ENCODE measurements at places on chromosomes 2 and 18.

DNA sequence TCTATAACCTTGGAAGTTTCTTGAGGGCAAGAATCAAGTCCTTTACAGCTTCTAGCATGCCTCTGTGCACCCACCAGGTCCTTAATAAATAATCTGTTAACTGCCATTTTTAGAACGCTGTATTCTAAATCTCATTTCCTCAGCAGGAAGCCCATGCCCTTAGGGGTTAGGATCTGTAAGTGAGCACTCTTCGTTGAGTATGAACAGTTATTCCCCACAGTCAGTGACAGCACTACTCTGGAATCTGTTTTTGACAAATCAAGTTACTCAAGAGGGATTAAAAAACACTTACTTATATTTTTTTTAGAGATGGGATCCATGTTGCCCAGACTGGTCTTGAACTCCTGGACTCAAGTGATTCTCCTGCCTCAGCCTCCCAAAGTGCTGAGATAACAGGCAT lies 14.6 kb downstream of the PAIP2B start:
- DNase-seq, result no peak

GRCh38 chr2:177084607-177085006 lies 128.0 kb upstream of the HNRNPA3 start:
- DNase-seq, result no peak

- DNase-seq, result peak; percentile 55
These were observed 101.9 kb downstream of the NOL4 start for GRCh38 chr18:34122724-34123334.

DNA sequence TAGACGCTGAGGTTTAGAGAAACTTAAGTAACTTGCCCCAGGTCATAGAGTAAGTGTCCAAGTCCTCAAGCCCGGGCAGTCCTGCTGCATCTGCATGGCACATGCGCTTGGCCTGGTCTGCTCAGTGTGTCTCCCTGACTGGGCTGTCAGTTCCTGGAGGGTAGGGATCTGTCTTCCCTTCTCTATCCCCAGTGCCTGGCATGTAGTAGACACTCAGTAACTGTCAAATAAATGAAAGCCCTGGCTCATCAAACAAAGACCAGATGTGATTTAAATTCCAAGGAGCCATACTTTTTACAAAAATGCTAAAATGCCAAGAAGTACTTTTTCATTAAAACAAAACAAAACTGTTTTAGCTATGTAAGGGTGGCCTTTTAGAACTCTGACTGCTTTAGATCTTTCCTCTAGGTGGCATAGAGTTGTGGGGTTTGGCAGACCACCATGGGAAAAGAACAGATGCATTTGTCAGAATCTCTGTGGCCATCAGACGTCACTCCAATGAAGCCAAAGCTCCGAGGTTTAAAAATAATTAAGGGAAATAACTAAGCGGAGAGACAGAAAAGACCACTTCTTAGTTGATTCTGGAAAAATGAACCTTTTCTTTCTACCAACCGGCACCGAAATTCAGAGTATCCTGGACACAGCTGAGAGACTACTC lies 34.0 kb downstream of the EPAS1 start:
- DNase-seq, result peak; percentile 81

GRCh38 chr2:223580951-223581350 lies 21.2 kb downstream of the SCG2 start:
- DNase-seq, result peak; percentile 26

DNA sequence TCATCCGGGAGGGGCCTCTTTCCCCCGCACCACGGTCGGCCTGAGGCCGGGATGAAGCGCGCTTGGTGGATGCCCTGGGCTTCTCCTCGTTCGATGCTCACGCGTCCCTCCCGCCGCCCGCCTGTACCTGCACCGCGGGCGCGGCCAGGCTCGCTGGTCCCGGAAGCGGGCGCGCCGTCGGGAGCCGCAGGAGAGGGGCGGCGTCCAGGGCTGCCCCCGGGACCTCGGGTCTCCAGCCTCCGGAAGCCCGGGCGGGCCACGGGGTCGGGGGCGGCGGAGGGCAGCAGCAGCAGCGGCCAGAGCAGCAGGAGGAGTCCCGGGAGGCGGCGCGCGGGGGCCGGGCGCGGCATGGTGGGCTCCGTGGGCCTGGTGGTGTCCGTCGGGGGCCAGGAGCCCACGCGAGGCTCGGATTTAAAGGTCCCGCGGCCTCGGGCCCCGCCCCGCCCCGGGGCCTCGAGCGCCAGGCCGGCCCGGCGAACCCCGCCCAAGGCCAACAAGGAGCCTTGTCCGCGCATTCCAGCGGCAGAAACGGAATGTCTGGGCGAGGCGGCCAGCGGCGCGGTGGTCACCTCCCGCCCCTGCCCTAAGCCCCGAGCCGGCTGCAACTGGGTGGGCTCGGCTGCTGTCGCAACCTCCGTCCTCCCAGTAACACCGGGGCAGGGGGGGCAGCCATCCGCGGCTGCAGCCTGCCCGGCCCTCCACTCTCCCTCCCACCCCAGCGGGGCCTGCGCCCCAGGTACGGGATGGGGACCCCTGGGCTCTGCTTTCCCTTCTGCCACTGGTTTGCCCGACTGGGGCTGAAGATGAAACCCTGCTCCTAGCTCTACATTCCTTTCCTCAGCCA lies at the start of gene MATN3:
Gene MATN3 (minus strand): TSS at position 387 of the 844 bp plus-strand sequence. CDS start 37 bp downstream, at position 350.
- DNase-seq, result peak; percentile 84

- DNase-seq, result no peak
These were observed 9.1 kb upstream of the COL3A1 start for GRCh38 chr2:188964976-188965546.

GRCh38 chr2:183630964-183631363 lies 506.7 kb downstream of the NUP35 start:
- no peak for DNase-seq

DNA sequence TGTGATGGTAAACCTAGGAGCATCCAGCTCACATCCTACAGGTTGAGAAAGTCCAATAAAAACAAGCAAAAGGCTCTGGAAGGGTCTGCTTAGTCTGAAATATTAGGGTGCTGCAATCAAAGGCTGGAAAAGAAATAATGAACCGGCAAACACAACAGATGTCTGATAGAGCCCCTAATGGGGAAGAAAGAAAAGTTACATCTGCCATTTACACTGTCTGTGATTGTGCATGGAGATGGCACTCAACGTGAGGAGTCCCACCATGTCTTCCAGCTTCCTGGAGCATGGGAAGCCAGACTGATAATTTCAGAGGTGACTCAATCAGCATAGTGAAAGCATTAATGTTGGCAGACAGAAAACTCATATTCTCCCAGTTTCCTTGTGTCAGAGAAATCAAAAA lies 307.8 kb downstream of the EPHA4 start:
- DNase-seq, result no peak

DNA sequence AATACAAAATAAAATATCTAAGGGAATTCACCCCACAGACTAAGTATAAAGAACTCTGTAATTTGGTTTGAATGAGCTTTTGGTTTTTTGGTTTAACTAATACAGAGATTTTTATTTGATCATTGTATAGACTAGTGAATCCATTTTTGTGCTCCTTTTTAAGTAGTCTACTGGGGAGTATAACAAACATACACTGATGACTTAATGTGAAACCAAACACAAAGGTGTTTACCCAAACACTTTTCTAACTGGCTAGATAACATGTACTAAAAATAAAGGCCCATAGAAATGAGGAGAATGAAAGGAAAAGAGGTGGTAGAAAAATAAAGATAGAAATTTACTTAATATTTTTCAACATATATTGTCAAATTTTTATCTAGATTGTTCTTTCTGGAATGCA lies 146.0 kb downstream of the NRXN1 start:
- no peak for DNase-seq

- DNase-seq, result no peak
These were observed 945.7 kb upstream of the LRRTM1 start for GRCh38 chr2:81250270-81250669.

DNA sequence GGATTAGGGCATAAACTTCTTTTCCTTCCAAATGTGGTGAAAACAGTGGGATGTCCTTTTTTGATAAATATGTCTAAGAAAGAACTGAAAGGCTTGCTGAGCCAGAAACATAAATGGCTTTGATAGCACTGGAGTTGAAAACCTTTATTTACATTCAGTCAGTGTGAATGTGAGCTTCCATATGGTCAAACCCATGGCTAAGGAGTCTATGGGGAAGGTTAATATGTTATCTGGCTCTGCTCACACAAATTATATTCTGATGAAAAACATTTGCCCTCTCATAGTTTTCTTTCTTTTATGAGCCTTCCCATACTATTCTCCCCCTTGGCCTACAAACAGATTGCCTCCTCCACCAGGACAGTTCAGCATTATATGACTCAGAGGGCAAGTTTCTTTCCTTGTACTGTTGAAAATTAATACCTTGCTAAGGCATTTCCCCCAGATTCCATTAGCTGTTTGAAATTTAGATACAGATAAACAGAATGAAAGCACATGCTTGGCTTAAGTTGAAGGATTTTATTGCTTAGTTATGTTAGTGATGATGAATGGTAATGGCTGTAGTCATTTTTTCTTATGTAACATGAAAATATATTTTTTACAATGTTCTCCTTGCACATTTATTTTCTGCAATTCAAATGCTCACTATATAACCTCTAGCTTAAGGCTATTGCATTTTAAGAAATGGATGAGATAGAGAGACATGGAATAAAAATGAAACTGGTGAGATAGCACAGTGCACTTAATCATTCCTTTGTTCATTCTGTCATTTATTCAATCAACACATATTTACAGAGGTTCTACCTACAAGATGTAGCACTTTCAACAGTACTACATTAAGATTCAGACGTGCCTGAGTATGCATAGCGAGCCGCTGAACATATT lies 544.1 kb downstream of the LRRTM4 start:
- no peak for DNase-seq

- no peak for DNase-seq
These were observed 58.6 kb upstream of the DOCK10 start for GRCh38 chr2:225100856-225101294.

GRCh38 chr2:150075831-150076230 lies 411.6 kb downstream of the RND3 start:
- DNase-seq, result no peak

DNA sequence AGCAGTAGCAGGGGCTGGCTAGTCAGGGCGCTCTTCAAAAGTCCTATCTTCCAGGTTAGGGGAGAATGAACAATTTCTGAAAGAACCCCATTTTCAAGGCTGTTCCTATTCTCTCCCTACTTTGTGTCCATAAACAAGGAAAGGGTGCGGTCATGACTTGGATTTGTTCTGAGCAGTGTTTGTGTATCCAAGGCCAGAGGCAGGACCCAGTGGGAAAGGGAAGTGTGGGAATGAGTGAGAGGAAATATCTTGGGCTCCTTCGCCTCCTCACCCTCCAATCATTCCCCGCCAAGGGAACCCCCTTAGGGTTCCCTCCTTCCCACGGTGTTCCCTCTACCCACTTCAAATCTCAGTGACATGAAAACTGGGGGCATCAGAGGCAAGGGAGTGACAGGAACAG lies 25.5 kb upstream of the SPTBN1 start:
- no peak for DNase-seq

- DNase-seq, result no peak
These were observed 523.1 kb downstream of the PLCL1 start for GRCh38 chr2:198327526-198327925.

DNA sequence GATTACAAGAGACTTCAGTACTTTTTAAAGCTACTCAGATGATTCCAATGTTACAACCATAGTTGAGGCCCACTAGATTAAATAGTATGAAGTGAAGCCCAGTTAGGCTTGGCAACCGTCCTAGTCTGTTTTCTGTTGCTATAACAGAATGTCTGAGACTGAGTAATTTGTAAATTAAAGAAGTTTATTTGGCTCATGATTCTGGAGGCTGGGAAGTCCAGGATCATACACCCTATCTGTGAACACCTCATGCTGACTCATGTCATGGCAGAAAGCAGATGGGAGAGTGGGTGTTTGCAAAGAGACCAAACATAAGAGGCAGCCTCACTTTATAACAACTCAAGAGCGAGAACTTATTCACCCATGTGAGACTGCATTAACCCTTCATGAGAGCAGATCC lies 63.1 kb downstream of the CCDC150 start:
- DNase-seq, result no peak

DNA sequence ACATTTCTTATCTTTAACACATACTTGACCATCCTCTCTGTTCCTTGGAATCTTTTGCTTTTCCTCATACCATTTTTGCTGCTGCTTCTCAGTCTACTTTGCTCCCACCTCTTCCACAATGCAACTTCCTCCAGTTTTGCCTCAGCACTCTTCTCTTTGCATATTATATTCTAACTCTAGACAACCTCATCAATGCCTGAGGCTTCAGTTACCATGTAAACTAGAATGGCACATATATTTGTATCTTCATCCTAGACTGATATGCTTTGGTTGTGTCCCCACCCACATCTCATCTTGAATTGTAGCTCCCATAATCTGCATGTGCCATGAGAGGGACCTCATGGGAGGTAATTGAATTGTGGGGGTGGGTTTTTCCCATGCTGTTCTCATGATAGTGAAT lies 55.9 kb upstream of the STAM2 start:
- DNase-seq, result no peak

DNA sequence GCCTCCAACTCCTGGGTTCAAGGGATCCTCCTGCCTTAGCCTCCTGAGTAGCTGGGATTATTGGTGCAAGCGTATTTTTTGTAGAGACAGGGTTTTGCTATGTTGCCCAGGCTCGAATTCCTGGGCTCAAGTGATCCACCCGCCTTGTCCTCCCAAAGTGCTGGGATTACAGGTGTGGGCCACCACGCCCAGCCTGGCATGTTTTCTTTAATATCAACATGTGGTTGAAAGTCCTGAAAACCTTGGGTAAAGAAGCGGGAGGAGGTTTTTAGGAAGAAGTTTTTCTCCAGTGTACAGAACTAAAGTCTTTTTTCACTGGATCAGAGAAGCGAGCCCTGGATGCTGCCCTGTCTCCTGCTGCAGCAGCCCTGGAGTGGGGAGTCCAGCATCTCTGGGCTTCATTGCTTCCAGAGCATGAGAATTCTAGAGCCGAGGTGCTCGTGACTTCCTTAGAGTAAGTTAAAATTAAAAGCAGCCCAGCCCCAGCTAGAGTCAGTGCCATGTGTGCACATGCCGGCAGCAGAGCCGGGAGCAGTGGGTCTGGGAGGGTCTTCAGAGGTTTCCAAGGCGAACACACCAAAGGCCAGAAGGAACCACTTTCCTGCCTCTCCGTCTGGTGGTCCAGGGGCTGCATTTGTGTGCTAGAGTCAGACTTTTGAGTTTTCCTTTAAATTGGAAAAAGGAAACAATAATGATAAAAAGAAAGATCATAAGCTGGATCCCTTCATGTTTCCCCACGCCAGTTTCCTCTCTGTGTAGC lies 31.2 kb downstream of the ITGB1BP1 start:
- DNase-seq, result no peak

DNA sequence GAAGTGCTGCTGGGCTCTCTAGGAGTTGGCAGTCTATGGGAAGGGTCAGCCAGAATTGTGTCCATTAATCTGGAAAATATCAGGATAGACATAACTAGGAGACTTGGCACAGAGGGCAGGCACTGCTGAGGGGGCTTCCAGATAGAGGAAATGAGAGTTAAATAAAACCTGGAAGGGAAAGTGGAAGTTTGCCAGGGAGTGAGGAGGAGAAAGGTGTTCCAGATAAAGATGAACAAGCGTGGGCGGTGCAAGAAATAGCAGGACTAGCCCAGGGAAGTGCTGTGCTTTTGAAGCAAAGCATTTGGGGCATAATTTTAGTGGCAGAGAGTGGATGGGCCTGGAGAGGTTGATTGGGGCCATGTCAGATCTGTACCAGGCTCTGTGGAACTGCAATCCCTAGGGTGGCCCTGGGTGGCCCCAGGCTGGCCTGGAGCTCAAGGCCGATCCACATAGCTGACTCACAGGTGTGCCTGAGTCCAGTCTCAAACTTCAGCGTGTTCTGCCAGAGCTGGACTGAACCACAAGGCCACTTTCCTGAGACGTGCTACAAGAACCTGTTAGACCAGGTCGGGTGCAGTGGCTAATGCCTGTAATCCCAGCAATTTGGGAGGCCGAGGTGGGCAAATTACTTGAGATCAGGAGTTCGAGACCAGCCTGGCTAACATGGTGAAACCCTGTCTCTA lies 26.9 kb downstream of the GALM start:
- DNase-seq, result no peak

GRCh38 chr18:41459656-41460055 lies 495.4 kb upstream of the PIK3C3 start:
- no peak for DNase-seq
